ENCODE measurements at places on chromosomes 7 and 10.

GRCh38 chr7:37286454-37286832 is 162.2 kb downstream of the ELMO1 start:
- DNase-seq: no peak

DNA sequence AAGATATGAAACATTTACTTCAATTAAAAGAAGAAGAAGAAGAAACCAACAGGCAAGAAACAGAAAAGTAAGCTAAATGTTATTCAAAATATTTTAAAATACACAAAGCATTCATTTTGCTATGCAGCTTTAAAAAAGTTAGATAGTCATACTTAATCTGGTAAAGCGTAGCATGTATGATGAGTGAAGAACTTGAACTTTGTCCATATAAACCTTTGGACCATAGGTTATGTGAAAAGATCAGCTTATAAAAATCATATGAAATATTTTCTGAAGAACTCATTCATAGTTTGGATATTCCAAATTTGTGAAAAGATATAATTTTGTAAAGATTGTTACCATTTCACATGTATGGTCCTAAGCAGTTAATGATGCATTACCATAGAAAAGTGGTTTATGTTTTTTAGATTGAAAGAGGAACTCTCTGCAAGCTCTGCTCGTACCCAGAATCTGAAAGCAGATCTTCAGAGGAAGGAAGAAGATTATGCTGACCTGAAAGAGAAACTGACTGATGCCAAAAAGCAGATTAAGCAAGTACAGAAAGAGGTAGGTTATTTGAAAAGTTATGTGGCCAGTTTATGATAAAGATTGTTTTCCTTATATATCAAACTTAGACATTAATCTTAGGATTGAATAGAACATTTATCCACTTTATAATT is 37.3 kb downstream of the KIF20B start:
- no peak for DNase-seq

GRCh38 chr10:21162948-21163347 is 265.8 kb upstream of the NEBL start:
- no peak for DNase-seq

GRCh38 chr10:82934429-82934828 is 1059.4 kb downstream of the NRG3 start:
- DNase-seq: no peak

- DNase-seq: no peak
These were observed 65.8 kb upstream of the LAMB4 start for GRCh38 chr7:108196004-108196403.

DNA sequence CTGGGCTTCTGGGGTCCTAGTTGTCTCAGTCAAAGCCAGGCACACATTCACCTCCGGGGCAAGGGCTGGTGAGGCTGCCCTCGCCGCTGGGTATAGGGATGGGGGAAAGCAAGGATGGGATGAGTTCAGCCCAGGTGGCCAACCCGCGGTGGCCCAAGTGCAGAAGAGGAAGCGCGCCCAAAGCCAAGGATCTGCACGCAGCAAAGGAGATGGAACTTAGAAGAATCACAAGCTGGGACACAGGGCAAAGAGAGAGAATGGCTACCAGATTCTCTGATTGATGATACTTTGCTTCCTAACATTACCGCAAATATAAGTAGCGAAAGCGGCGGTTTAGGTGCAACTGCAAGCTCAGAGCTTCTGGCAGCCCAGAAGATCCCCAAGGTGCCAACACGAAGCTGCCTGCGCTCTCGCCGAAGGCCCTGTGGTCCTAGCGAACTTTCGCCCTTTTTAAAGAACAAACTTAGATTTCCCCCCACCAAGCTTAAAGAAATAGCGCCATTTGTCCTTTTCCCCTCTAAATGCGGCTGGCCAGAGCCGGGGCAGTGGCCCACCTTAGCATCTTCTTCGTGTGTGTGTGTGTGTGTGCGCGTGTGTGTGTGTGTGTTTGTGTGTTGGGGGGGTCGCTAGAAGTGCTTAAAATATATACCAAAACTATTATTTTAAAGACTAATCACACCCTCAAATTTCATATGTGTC is 927 bp upstream of the MKX start:
- DNase-seq: no peak

GRCh38 chr10:29199339-29199738 is 89.5 kb upstream of the LYZL1 start:
- DNase-seq: no peak

DNA sequence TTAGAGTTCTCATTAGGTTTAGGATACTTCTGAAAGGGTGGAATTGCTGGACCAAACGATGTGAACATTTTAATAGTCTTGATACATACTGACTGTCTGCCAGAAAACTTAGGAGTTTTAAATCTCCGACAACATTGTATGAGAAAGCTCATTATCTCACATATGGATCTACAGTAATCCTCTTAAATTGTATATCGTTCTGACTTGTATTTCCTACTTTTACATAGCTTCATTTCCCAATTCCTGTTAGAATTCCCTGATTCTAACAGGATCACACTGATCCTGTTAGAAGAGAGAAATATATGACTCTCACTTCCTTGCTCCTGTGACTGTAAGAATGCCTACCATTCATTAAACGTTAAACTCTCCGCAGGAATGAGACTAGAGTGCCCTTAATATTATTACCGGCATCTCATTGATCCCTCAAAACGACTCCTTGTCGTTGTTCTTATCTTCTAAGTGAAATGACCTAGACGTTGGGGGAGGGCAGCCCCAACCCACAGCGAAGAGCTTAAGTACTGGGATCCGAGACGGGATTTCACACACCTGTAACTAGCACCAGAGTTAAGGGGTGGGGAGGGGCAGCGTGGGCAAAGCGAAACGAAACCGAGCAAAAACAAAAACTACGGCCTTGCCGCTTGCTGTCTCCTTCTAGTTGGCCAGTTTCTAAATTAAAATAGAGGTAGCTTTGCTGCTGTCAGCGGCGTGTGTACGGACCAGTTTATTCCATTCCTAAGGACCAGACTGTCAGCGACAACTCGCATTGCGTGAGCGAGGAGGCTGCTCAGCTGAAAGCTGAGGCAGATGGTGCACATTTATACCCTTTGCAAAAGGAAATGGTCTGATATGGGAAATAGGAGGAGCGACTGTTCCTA is 678 bp upstream of the TMEM106B start:
- no peak for DNase-seq

DNA sequence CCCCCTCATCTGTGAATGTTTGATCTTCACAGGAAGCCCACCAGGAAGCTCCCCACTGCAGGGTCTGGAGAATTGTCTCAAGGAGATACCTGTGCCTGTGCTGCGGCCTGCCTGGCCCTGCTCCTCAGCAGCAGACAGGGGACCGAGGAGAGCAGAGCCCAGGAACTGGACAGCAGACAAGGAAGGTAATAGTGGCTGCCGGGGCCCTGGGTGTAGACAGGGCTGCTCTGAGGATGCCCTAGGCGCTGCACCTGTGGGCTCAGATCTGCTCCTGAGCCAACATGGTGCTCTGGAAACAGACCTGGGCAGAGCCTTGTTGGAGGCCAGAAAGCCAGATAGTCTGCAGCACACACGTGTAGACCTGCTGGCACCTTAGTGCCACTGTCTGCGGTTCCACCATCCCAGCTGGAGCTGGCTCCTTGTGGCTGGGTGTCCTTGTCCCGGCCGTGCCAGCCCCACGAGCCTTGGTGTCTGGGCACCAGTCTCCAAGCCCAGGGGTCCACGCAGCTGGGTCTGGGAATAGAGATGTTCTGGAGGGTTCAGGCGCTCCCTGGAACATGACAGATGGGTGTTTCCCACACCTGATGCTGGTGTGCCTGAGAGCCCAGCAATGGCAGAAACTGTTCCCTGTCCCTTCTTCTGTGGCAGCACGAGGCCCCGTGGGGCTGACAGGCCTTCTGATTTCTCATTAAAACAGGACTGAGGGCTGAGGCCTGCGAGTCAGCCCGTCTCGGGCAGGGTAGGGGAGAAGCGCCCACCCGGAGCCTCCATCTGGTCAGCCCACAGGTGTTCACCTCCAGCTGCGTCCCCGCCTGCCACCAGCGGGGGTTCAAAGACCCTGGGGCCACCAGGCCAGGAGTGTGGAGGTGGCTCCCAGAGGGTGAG is 44.7 kb downstream of the ZNF467 start:
- no peak for DNase-seq

DNA sequence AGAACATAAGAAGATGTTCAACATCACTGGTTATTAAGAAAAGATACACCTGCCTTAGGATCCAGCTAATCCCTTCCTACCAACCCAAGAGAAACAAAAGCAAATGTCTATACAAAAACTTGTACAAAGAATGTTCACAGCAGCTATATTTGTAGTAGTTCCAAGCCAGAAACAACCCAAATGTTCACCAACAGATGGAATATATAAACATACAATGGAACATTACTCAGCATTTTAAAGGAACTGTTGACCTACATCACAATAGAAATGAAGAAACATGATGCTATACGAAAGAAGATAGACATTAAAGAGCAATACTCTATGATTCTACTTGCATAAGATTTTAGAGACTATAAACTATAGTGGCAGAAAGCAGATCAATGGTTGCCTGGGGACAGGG is 149.4 kb downstream of the ZNF438 start:
- no peak for DNase-seq

DNA sequence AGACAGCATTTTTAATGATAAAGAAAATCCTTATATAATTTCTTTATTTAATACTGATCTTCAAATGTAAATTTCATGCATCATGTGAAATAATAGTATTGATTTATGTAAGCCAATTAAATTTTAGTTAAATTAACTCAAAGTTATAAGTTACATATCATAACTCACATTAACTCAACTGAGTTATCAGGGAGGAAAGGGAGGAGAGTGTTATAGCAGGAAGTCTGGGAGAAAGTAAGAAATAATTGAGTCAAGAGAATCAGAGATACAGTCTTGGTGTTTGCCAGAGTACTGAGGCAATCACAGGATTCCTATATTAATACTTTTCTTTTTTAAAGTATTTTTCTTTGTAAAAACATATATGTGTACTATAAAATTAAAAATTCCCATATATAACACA is 4.0 kb downstream of the BICC1 start:
- no peak for DNase-seq

DNA sequence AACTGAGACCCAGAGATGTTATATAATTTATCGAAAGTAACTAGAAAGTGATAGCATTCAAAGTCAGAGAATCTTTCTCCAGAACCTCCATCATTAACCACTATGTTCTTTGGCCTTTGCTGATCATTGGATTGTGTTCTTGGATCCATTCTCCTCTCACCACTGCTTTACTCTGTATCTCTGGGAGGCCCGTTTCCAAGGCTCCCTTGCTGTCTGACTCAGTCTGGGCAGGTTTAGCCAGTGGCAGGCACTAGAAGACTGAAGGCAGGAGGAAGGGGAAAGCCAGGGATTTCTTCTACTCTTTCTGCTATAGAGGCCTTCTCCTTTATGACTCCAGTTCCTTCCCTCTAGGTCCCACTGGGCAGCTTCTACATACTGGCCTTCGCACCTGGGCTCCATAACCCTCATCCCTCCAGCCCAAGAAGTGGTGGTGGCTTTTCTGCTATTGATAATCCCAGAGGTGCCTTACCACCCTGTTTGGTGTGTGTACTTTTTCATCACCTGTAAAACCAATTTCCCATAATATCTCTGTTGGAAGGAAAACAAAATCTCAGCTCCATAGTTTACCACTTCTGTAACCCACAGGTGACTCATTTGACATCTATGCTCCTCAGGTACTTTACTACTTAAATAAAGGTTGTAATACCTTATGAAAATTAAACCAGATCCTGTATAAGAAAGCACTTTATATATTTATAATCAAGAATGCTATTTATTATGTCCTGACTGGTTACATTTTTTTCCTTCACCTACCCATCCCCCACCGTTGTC is 36.0 kb downstream of the BCAP29 start:
- DNase-seq: no peak

- DNase-seq: no peak
These were observed 357.4 kb downstream of the PLXNA4 start for GRCh38 chr7:132218876-132219275.

GRCh38 chr10:5732141-5732540 is 47.5 kb downstream of the TASOR2 start:
- no peak for DNase-seq

DNA sequence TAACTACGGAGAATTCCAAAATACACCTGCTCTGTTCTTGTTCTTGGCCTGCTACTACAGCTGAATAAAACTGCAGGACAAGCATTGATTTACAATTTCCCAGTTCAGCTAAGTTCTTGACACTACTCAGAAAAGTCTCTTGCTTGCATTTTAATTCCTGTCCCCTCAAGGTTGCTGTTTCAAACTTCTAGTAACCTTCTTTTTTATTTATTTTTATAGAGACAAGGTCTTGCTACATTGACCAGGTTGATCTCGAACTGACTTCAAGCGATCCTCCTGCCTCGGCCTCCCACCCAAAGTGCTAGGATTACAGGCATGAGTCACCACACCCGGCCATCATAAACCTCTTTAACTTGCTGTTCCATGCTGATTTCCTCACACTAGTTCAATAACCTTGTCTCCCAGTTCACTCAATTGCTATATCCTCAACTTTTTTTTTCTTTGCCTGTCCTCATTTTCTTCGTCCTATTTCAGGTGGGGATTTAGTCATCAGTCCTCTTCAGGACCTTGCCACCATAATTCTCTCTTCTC is 79.9 kb downstream of the ARHGAP21 start:
- DNase-seq: no peak

- DNase-seq: no peak
These were observed 34.9 kb upstream of the LOXL4 start for GRCh38 chr10:98302741-98303365.

- DNase-seq: no peak
These were observed 63.1 kb downstream of the AUTS2 start for GRCh38 chr7:69661342-69661741.

All from CD8-positive, alpha-beta memory T cell (primary cell).